SK-N-SH treated with all-trans-retinoic acid at 6 μM for 48 hours (cell line): ENCODE measurements at places on chromosomes 6 and 20.

GRCh38 chr6:54775576-54775975 lies 71.0 kb upstream of the FAM83B start:
- ATAC-seq = no peak

- ATAC-seq = no peak
Observed at GRCh38 chr6:16635291-16635809, 125.9 kb downstream of the ATXN1 start.

DNA sequence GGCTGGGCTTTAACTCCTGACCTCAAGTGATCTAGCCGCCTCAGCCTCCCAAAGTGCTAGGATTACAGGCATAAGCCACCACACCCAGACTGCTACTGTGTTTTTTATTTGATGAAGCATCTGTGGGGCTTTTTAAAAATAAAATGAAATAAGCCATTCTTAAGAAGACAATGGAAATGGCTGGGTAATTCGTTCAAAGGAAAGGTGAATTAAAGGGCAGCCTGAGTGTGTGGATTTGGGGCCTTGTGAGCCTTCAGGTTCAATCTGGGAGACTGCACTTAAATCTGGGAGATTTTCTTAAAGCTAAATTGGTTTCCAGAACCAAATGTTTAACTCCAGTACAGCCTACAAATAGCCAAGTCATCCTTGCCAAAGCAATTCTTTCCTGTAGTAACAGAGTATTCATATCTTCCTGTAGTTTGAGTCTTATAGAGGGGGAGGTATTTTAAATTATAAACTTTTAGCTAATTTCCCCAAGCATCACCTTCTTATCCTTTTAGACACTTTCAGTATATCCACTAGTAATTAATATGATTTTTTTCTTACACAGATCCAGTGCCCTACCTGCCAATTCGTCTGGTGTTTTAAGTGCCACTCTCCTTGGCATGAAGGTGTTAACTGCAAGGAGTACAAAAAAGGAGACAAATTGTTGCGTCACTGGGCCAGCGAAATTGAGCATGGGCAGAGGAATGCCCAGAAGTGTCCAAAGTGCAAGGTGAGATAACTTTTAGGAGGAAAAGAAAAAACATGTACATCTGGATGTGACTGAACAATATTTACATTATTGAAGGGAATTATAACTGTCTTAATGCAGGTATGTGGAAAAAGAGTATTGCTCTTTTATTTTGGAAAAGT lies 95.4 kb downstream of the RNF217 start:
- ATAC-seq = no peak

- no peak for ATAC-seq
Observed at GRCh38 chr20:10385850-10386544, 48.0 kb downstream of the MKKS start.

GRCh38 chr6:125526007-125526720 lies 223.3 kb upstream of the HEY2 start:
- no peak for ATAC-seq

DNA sequence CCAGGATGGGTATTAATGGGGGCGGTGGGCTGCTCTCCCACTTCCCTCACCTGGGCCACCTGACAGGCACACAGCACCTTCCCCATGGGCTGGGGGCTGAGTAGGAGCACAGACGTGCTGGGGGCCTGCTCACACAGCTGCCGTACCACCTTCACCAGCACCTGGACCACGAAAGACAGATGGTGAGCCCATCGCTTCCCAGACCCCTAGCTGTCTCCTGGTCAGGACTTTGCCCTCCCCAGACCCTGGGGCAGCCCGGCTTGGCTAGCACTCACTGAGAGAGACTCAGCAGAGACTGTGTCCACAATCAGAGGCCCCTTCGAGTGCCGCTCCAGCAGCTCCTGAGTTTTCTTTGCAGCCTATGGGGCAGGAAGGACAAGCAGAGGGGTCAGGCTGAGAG lies 12.0 kb downstream of the AARS2 start:
- no peak for ATAC-seq

DNA sequence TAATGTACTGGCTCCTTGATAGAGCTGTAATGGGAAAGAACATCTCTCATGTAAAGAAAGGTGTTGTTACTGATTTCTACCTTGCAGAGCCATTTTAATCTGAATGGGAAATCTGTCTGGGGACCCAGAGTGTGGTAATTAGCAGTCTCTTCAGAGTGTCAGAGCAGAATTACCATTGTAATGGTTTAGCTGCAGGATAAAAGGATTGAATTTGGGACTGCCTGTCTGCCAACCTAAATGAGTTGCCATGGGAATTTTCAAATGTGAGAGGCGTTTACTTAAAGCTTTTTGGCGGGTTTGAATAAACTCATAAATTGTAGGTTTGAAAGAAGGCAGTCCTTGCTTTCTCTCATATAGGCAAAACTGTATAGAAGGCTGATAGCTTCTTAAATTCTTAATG lies 128.8 kb downstream of the QKI start:
- no peak for ATAC-seq

DNA sequence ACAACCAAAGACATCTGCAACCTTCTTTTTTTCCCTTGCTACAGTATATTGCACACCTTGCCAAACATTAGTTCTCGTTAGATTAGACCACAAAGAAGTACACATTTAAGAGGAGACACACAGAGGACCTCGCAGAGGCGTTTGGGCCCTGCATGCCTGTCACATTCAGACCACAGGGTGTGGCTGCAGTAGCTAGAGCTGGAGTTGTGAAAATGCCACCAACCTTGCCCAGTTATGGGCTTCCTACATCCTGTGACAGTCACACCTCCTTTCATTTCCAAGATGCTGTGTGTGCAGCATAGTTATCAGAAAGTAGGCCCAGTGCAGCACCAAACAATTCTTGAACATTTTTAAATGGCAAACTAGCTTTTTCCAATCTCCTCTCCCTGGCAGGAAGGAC lies 2.4 kb downstream of the SYNE1 start:
- ATAC-seq = no peak

DNA sequence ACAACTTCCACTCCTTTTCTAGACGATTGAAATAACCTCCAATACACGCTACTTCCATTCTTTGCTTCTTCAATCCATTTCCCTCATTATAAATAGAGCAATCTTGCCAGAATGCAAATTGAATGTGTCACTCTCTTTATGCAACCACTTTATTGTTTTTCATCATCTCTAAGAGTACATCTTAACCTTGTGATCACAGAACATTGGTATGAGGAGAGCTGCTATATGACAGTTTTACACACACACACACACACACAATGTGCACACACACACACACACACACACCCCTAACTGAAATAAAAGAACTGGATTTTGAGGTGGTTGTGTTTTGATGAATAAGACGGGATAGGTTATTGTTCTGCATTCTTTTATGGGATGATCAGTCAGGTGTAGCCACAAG lies 187.0 kb downstream of the HDGFL1 start:
- ATAC-seq = no peak

DNA sequence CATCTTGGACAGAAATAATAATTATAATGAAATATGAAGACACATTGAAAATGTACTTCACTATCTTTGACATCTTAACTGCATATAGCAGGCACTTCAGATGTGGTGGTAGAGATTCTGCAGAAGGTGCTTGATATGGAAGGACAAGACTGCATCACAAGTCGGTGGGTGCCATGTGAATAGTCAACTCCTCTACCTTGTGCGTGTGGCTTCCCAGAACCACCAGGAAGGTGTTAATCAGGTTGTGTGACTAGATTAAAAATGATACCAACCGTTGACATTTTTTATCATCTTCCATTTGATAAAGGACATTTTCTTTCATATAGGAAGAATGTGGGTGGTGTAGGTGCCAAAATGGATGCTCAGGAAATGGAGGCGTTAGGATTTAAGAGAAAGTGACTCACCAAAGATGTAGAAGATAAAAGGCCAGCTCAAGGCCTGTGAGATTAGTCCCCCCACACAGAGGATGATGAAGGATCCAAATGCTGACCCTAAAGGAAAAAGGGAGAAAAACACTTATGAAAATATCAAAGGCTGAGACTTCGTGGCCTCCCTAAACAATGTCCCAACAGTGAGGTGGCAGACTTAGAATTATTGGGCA lies 12.3 kb downstream of the SLC17A2 start:
- no peak for ATAC-seq

- no peak for ATAC-seq
Observed at GRCh38 chr20:20786428-20786827, 74.0 kb upstream of the RALGAPA2 start.

- ATAC-seq = no peak
Observed at GRCh38 chr20:36251426-36251825, 15.1 kb downstream of the AAR2 start.

- peak; percentile 76 for ATAC-seq
Observed at GRCh38 chr20:667351-668034, 8.1 kb downstream of the SCRT2 start.
